Stimulated activated CD4-positive, alpha-beta T cell treated with anti-CD3 and anti-CD28 coated beads, Interleukin-1b, Interleukin-23, amount 100 ng/mL, for 1 hour (primary cell): ENCODE measurements at places on chromosomes 6 and 20.

- DNase-seq, result no peak
These were observed 134.0 kb downstream of the GJA10 start for GRCh38 chr6:90028066-90028778.

- DNase-seq, result no peak
These were observed 219.2 kb upstream of the LRFN2 start for GRCh38 chr6:40806256-40806864.

DNA sequence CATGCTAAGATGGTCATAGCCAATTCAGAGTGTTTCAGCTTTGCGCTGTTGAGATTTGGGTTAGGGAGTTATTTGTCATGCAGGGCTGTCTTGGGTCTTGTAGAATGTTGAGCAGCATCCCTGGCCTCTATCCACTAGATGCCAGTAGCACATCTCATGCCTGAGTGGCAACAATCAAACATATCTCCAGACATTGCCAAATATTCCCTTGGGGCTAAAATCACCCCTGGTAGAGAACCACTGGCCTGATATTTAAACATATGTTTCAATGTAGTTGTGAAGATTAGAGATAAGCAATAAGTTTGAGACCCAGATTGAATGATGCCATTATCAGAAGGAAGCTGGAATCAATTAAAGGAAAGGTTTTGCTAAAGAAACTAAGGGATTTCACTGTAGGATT lies 463.3 kb downstream of the DOK5 start:
- DNase-seq, result no peak

DNA sequence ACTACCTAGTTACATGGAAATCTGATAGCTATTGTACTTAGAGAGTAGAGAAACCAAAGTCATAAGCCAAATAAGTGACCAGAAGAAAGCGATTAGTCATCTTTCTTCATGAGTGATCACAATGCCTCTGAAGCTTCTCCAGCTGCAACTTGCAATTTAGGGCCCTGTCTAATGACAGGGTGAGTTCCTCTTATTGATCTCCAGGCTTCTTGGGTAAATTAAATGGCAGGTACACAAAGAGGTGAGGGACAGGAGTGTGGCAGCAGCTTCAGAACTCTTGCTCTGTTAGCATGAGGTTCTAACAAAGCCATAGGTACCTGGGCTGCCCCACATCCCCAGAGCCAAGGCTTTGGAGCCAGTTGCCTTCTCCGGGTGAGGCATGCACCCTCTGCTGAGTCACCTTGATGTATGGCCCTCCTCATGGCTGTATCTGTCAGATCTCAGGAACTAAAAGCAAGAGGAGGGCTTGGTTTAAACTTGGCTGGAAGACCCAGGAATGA lies 60.8 kb downstream of the PRDM1 start:
- no peak for DNase-seq

GRCh38 chr6:37489697-37490336 lies 9.9 kb downstream of the CCDC167 start:
- no peak for DNase-seq

DNA sequence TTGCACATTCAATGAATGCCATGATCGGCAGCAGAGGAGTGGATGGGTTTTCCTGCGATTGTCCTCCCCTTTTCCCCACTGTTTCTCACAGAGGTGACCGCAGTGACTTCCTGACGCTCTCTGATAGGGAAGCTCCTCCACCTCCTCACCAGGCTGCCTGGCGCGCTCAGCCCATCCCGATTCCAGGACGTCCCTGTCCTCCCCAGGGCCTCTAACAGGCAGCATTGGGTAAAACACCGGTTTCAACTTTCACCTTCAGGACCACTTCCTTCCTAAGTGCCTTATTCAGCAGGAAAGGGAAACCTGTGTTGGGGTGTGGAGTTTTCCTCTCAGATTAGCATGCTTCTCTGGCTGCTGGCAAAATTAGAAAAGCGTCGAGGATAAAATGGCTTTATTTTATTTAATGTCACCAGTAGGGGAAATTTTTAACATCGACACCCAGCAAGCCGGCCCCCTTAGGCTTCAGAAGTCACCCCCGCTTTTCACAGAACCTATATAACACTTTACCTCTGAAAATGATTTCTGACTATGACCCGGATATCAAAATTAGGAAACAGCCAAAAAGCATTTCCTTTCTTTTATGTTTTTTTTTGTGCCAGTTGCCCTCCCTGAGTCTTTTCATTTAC lies 570.4 kb upstream of the GJE1 start:
- DNase-seq, result no peak

DNA sequence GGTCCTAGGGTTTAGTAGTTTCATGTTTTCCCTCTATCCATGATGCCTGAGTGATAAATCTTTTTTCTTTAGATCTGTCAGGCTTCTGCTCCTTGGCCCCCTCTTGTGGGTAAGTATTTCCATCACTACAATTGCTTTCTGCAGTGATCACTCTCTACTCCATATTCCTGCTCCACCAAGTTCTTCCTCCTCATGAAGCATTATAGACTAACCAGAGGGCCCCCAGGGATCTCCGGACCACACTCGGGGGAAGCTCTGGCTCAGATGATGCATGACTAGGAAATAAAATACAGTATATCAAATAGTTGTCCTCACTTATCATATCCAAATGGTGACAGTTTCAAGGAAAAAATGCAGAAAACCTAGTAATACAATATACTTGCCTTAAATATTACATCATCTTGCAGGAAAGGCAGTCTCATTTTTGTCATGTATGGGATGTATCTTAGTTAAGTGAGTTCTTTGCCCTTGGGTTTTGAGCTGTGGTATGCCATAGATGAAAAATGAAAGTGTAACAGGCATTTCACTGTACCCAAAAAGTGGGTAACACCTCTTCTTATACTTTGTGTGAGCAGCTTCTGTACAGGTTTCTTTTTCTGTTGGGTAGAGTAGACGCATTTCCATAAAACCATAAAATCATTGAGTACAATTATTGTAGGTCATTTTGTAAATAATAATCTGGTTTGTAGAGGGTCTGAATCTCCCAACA lies 200.9 kb upstream of the EYA4 start:
- no peak for DNase-seq

DNA sequence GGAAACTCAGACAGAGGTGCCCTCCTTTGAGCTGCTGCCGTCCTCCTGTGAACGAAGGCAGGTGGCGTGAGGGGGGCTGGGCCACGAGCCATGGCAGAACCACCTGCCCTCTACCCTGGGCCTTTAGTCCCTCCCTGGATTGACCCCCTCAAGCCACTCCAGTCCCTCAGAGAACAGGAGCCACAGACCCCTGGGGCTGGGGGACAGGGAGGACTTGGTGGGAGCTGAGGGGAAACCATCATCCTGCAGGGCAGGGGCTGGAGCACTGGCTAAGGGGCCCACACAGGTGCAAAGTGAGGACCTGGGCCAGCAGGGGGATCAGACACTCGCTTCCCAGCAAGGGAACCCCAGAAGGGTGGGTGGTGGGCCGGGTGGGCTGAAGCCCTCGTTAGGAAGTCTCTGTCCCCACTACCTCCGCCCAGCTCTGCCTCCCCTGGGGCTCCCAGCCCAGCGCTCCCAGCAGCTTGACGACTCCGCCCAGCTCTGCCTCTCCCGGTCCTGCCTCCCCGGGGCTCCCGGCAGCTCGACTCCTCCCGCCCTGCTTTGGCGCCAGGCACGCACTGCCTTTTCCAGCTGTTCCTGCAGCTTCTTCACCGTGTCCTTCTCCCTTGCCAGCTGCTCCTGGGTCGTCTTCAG lies 44.4 kb downstream of the DSTN start:
- no peak for DNase-seq

- DNase-seq, result no peak
These were observed 310.7 kb upstream of the PREP start for GRCh38 chr6:105713474-105714118.

- no peak for DNase-seq
These were observed 179.4 kb downstream of the NRN1 start for GRCh38 chr6:5827056-5827904.

DNA sequence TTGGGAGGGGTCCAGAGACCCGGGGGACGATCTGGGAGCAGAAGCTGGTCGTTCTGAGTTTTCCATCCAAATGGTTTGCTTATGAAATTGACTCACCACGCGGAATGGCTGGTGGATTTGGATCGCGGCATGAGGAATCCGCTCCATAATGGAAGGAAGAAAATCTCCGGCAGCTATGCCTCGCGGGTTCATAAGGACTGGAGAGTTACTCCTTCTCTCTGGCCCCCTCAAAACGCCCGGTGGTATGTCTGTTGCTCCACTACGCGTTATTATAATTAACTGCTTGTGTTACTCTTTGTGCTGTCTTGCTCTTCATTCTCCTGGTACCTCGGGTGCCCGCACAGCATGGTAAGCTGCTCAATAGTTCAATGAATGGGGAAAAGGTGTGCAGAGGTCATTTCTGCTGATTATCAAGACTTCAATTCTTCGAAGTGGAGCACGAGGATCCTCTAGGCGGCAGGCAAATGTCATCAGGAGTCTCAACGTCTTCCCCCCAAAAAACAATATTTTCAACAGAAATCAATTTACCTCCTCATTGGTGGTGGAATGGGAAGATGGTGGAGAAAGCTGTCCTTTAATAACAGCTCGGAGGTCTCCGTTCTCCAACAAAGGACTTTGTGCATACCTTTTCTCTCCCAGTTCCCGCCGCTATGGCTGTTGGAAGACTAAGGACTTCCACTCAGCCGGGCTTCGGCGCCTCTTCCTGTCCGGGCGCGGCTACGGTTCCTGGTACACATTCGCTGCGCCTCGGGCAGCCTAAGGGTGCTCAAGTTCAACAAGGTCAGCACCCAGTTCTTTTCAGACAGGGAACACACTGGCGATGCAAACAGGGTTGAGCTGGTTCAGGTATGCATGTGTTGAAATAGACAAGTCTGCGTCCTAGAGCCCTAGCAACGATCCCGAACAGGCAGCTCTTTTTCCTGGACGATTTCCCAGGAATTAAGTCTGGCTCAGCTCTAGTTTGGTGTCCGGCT lies 9.2 kb upstream of the PRSS16 start:
- no peak for DNase-seq

DNA sequence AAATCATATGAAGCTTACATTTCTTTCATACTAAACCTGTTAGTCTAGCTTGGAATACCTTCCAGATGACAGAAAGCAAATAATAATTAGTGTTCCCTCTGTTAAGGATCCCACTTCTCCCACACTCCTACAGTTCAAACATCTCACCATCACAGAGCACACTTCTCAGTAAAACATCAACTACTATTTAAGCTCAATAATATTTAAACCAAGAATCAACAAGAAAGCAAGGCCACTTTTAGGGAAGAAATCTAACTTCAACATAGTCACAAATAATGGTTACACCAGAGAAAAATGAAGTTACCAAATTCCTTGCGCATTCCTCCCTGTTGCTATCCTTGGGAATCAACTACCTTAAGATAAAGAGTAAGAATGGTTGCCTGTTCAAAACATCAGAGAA lies 1.6 kb downstream of the SNX14 start:
- DNase-seq, result no peak

- no peak for DNase-seq
These were observed 49.9 kb upstream of the MLN start for GRCh38 chr6:33853736-33854135.

DNA sequence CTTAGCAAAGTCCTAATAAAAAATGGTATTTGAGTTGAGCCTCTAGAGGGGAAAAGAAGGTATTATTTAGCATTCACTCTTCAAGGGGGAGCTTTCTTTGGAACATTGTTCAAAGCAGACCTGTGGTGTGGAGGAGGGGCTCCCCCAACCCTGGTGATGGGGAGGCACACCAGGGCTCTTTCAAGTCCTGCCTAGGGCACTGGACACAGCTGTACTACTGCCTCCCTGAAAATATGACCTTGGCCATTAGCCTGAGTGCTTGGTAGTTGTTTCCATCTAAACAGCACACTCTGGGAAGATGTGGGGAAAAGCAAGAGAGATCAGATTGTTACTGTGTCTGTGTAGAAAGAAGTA lies 215.1 kb upstream of the CNR1 start:
- DNase-seq, result no peak

DNA sequence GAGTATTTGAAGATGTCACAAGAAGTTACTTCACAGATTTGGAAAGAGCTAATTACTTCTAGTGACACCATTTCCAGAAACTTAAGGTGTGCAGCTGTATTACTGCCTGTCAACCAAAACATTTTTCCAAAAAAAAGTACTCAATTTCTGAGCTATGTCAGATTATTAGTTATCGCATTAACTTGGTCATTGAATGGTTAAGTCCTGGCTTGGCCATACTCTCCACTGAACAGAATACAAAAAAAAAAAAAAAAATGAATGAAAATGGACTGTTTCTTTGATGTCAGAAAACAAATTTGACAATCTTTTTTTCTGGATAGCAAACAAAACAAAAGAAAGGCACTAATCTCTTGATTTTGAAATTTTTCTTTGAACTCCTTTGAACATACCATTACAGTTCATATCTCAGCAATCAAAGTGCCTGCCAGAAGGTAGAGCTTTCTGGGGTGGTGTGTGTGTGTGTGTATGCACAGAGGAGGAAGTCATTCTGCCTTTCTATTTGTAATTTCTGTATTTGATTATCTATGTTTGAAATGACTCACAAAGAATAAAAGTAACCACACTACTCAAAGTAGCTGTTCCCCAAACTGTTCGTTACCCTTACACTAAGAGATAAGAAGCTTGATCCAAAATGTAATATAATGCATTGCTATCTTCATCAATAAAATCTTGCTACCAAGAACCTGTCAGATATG lies 210.8 kb upstream of the FUT9 start:
- no peak for DNase-seq

DNA sequence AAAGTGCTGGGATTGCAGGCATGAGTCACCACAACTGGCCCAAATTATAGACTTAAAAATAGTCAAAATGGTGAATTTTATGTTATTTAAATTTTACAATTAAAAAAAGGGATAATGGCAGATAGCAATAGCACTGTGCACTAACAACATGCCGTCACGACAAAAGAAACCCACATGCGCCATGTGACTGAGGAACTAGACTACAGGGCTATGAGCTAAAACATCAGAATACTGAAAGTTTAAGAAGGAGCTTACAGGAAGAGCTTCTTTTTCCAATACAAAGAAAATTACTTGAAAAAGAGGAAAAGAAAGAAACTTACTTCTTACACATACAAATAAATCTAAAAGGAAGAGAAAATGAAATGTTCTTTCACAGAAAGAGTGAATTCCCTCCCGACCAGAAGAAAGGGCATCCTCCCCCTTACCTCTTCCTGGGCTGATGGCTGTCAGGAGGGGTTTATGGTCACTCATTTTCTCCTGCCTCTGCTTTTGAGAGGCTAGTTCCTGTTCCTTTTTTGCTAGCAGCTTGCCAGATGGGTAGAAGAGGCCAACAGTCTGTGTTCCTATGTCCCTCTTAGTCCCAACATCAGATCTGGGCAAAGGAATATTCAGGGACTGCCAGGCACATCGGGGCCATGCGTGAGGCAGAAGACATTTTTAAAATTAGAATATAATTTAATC lies 54.5 kb downstream of the DZANK1 start:
- no peak for DNase-seq

GRCh38 chr6:111758608-111759329 lies 114.5 kb downstream of the FYN start:
- no peak for DNase-seq

DNA sequence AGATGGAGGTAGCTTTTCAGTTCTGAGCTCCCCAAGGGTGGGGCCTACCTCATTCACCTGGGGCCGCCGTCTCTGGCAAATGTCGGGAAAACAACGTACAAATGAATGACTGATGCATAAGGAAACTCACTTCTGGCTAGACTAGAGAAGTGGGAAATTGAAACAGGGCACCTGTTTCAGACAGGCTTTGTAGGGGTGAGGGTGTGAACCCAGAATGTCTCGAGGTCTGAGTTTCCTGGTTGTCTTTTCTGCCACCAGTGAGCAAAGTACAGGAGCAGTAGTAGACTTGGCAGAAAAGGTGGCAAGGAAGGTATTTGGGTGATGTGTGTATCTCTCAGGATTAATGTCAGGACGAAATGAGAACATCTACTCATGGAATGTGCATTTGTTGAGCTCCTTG lies 308.5 kb downstream of the CLIC5 start:
- DNase-seq, result no peak
